ENCODE measurements at places on chromosomes 5 and 9. TPM values are rescaled to one million over a fixed set of nuclear protein-coding genes. Genes with fewer than 3 reads are reported as not detected.
A peak's percentile ranks its signal among the peaks of the same experiment; 100 is the strongest.

DNA sequence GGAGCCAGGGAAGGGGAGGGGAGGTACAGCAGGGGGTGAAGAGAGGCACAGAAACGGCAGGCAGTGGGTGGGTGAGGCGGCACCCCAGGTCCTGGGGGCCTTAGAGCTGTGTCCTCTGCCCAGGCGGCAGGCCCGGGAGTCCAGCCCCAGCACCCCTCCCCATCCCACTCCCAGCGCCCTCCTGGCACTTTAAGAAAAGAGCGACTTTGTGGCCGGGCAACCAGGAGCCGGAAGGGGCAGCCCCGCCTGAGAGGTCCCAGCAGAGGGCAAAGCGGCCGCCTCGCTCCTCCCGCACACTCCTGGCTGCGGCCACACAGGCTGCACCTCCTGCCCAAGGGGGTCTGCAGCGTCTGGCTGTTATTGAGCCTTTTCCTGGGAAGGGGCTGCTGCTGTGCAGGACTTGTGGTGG, 42.6 kb downstream of the NACC2 start:
- peak; percentile 45 for DNase-seq

The JADE2 gene
- 33.5 TPM for total RNA-seq

- DNase-seq: no peak
These were observed 81.9 kb downstream of the ATPSCKMT start for GRCh38 chr5:10167806-10168205.

The PCDHGC5 gene
- 1.4 TPM for total RNA-seq

GRCh38 chr5:115262011-115262320, 711 bp downstream of the PGGT1B start:
- DNase-seq: no peak

- peak; percentile 11 for DNase-seq
These were observed 148.0 kb downstream of the RORB start for GRCh38 chr9:74645007-74645639.

The FNIP1 gene
- total RNA-seq: 25.7 TPM

The FOXD4L3 gene
- not detected for total RNA-seq

The PHYHD1 gene
- not detected for total RNA-seq

- DNase-seq: peak; percentile 17
These were observed 47.5 kb downstream of the UIMC1 start for GRCh38 chr5:176959051-176959450.

The GMCL2 gene
- total RNA-seq: not detected

DNA sequence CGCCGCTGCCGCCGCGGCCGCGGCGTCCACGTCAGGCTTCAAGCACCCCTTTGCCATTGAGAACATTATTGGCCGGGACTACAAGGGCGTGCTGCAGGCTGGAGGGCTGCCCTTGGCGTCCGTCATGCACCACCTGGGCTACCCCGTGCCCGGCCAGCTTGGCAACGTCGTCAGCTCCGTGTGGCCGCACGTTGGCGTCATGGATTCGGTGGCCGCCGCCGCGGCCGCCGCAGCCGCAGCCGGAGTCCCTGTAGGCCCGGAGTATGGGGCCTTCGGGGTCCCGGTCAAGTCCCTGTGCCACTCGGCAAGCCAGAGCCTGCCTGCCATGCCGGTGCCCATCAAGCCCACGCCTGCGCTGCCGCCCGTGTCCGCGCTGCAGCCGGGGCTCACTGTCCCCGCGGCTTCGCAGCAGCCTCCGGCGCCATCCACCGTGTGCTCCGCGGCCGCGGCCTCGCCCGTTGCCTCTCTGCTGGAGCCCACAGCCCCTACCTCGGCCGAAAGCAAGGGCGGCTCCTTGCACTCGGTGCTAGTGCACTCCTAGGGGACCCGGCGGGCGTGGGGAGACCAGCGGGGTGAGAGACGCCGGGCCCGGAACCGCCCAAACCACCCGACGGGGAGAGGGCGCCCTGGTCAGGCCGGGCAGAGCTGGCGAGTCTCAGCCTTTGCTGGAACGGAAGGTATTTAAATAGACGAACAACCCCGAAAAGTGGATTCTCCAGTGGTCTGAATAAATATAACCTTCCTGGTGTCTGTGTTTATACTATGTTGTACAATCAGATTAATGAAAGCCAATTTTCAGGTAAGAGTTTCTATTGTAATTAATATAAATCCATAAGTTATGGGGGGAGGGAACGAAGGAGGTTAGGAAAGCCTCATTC, 1.2 kb downstream of the FOXB2 start:
- DNase-seq: no peak

GRCh38 chr9:80134487-80134886, 562.7 kb downstream of the TLE4 start:
- DNase-seq: no peak

DNA sequence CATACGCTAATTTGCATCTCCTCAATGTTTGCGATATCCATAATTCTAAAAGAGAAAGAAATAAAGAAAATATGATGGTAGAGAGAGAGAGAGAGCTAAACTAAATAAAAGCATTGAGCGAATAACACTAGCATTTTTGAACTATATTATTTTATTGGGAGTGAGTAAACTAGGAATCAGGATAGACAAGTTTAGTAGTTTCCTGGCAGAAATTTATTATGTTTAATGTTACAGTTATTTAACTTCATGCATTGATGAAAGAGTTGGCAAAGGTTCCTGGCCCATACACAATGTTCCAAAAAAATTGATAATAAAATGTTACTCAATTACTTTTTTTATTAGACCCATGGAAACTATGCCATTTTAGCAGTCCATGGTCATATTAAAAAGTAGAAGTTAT, 1708.2 kb upstream of the CDH6 start:
- no peak for DNase-seq

DNA sequence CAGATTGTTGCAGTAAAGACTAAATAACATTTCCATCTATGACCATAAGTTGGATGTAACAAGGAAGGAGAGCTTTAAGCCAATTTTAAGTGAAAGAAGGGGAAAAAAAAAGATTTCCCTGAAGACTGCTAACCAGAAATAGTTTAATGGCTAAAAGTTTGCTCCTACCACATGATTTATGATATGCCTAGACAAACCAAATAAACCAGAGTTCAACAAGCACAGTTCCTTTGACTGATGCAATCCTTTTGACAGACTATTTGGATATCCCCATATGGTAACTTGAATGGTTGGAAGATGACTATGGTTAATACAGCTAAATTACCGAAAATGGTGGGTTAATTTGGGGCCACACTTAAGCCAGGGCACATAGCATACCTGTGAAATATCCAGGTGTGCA, 338.5 kb downstream of the CETN3 start:
- DNase-seq: no peak

The SRP19 gene
- total RNA-seq: 75.9 TPM

DNA sequence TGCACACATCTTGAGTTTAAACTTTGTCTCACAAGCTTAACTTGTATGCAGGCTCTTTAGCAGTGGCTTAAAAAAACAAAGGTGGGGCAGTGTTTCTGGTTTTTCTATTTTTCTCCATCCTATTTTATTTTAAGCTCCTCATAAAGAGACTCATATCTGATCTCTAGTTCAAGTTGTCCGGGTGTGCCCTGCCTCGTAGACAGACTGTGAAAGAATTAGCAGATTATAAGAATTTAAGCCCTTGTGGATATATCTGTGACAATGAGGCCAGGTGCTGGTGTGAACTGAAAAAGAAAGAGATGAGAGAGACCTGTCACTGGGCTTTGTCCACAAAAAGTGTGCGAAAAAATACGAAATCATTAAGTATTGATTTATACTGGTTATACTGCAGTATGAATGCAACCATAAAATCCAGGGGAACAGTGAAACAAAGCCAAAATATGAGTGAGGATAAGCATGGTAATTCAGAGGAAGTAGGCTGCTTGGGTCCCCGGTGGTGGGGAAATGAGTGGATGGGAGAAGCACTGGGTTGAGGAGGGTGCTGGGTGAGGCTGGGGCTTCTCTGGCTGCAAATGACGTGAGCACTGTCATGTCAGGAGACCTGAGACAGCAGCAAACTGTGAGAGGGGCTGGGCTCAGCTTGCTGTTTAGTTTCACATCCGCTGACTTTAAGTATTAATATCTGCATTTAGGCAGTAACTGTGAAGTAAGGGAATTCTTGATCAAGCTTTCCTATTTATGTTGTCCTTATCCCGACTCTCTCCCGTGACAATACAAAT, 179.7 kb upstream of the ANKRD55 start:
- DNase-seq: no peak

The SEMA5A gene
- 2.7 TPM for total RNA-seq

The MZB1 gene
- total RNA-seq: not detected

GRCh38 chr9:110744715-110745384, 76.3 kb downstream of the MUSK start:
- DNase-seq: peak; percentile 94

GRCh38 chr5:171857489-171857876, 71.9 kb downstream of the SMIM23 start:
- no peak for DNase-seq

GRCh38 chr5:10297646-10298204, 10.0 kb downstream of the CMBL start:
- no peak for DNase-seq

The NXNL2 gene
- total RNA-seq: 0.77 TPM

- no peak for DNase-seq
These were observed 215.6 kb upstream of the DMAC1 start for GRCh38 chr9:8014997-8015682.

The NOXA1 gene
- 0.10 TPM for total RNA-seq

DNA sequence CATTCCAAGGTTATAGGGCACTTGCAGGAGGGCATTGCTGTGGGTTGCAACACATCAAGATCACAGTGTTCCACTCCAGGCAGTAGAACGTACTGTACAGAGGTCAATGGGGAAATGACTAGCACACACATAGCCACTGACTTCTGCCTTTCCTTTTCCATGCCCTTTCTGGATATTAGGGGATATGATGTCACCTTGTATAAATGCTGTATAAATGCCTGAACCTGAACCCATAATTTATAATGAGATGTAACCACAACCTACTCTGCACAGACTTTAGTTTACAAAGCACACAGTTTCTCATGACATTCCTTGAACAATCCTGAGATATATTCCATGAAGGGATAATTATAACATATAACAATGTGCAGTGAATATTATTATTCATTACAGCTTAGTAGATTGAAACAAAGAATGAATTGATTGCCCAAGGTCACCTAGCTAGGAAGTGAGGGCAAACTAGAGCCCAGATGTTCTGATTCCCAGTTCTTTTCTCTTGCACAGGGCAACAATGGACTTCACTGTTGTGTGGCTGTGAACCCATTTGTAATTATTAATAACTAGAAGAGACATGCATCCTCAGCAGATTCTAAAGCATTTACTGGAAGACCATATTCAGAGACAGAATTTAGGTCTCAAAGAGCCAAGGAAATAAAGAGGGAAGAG, 5.6 kb upstream of the ABLIM3 start:
- peak; percentile 86 for DNase-seq

The FOXD4L5 gene
- total RNA-seq: not detected

- no peak for DNase-seq
These were observed 40.2 kb downstream of the RASA1 start for GRCh38 chr5:87307796-87308423.

- no peak for DNase-seq
These were observed 393.7 kb downstream of the CDK5RAP2 start for GRCh38 chr9:120186276-120186675.

GRCh38 chr5:92265804-92266203, 882.7 kb upstream of the ARRDC3 start:
- DNase-seq: no peak

- DNase-seq: no peak
These were observed 27.2 kb upstream of the CER1 start for GRCh38 chr9:14749741-14750211.

The ALDOB gene
- total RNA-seq: not detected

- no peak for DNase-seq
These were observed 335.3 kb upstream of the ADAMTS16 start for GRCh38 chr5:4804691-4805360.

GRCh38 chr5:127758766-127759283, 55.6 kb downstream of the CCDC192 start:
- DNase-seq: no peak

- no peak for DNase-seq
These were observed 71.7 kb upstream of the SNX2 start for GRCh38 chr5:122703203-122703602.

The ZCCHC7 gene
- total RNA-seq: 17.1 TPM

DNA sequence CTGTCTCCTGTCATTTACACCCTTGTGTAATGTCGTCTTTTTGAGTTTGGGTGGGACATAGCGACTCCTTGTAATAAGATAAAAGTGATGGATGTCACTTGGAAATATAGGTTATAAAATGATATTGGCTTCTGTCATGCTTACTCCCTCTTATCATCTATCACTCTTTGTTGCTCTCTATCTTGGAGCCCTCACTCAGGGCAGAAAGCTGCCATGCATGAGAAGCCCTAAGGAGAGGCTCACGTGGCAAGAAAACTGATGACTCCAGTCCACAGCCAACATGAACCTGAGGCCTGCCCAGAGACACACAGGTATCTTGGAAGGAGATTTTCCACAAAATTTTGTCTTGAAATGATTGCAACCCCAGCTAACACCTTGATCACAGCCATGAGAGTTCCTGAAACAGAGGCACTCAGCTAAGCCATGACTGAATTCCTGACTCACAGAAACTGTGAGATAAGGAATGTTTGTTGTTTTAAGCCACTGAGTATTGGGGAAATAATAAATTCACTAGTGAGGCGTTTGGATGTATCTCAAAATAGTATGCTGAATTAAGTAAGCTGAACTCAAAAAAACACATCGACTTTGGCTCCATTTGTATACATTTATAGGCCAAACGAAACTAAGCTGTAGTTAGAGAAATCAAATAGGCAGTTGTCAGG, 216.7 kb downstream of the CDH18 start:
- DNase-seq: peak; percentile 14

DNA sequence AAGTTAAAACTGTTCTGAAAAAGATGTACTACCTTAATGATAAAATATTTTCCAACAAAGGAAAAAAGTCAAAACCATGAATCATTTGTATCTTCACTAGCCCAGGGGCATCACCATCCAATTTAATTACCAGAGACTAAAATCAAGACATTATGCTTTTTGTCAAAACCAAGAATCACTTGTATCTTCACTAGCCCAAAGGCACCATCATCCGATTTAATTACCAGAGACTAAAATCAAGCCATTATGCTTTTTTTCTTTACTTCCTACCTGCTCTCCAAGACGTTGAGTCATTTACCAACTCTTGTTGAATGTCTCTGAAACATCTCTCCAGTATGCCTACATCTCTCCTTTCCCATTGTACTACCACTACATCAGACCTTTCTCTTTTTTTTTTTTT, 37.9 kb downstream of the FBXO38 start:
- no peak for DNase-seq

GRCh38 chr9:90787771-90788460, 13.7 kb upstream of the SYK start:
- DNase-seq: no peak
